Amniotic stem cell (primary cell): ENCODE measurements at places on chromosomes 6 and 20.
A peak's percentile ranks its signal among the peaks of the same experiment; 100 is the strongest.

GRCh38 chr6:134240665-134241431, 77.1 kb downstream of the SGK1 start:
- no peak for DNase-seq

- no peak for DNase-seq
These were observed 22.5 kb downstream of the SPATA2 start for GRCh38 chr20:49892817-49893216.

- DNase-seq = peak; percentile 29
These were observed 36.4 kb downstream of the MYLK4 start for GRCh38 chr6:2714111-2714895.

- DNase-seq = no peak
These were observed 346.3 kb downstream of the BMP2 start for GRCh38 chr20:7113577-7114466.

DNA sequence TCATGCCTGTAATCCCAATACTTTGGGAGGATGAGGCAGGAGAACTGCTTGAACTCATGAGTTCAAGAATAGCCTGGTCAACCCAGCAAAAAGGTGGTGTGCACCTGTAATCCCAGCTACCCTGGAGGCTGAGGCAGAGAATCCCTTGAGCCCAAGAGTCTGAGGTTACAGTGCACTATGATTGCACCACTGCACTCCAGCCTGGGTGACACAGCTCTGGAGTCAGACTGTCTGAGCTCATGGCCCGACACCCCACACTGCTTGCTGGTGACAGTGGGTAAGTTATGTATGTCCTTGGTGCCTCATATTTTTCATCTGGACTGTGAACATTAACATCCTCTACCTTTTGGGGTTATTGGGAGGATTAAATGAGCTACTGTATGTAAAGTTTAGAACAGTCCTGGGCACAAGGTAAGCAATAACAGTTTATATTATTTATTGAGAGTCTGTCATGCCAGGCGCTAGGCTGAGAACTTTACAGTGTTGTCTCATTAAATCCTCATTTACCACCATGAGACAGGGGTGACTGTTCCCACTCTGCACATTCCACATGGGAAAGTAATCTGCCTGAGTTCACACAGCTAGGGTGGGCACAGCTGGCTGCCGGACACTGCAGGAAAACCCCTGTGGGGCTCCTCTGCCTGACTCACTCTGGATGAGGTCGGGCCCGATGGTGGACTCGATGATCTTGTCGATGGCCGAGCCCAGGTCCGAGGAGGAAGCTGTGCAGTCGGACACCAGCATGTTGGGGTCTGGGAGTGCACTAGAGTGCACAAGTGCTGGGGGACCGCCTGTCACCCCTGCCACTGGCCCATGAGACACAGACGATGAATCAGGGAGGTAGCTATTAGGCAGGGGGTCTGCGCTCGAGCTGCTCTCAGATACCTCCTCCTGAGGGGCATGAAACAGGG, 2.9 kb downstream of the ZNF335 start:
- no peak for DNase-seq

GRCh38 chr6:68754681-68755213, 119.7 kb downstream of the ADGRB3 start:
- DNase-seq = no peak

DNA sequence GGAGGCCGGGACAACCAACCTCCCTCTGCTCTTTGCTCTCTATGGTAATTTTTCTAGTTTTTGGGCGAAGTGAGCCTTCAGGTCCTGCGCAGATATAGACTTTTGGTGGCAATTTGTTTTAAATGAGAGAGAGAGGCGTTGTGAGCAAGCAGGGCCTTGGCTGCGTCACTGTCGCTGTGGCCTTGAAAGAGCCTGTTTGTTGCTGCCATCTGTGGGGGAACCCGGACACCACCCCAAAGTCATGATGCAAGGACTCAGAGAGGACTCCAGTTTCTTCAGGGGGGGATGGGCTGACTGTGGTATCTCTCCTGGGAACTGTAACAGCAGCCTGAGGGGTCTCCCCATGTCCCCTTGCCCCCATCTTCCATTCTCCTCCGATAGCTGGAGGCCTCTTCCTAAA, 462.7 kb upstream of the SULF2 start:
- DNase-seq = no peak

DNA sequence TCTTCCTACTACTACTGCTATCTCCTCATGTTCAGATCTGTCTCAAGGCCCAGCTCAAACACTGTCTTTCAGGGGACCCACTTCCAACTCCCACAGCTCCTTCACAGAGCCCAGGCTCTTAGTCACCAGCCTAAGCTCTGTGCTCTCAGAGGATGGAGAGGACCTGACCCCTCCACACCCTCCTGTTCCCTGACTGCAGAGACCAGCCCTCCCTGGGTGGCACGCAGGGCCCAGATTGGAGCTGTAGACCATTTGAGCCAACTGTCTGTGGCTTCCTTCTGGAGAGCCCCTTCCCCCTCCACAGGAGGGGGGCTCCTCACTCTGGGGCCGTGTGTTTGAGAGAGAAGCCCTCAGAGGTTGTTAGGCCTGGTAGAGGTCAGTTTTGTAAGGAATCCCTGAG, 9.8 kb downstream of the SNPH start:
- DNase-seq = no peak

DNA sequence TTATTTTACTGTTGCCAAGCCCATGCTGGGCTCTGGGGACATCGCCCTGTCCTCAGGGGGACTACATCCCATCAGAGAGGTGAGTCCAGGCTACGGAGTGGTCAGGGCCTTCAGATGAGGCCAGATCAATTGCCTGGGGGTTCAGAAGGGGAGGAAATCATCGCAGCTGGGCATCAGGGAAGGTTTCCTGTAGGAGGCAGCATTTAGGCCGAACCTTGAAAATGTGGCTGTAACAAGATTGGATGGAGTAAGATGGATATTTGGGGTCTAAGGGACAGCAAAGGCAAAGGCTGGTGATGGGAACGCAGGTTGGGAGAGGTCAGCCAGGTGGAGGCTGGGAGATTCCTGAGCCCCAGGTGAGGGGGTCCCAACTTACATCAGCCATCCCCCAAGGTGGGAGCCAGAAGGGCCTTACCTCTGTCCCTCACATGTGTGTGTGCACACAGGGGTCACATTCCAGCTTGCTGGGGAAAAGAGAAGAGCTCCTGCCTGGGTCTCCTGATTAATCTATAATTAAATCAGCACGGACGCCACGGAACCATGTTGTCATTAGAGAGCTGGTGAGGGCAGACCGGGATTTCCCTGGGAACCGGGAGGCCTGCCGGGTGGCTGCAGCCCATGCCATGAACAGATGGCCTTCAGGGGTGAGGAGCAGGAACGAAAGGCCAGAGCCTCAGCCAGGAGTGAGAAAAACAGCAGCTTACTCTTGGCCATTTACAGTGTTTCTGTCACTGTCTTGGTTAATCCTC, 30.5 kb upstream of the DLGAP4 start:
- DNase-seq = no peak

GRCh38 chr6:36200998-36201596, 4.6 kb downstream of the BRPF3 start:
- DNase-seq = no peak

GRCh38 chr20:15310361-15310760, 972.9 kb upstream of the FLRT3 start:
- DNase-seq = no peak

DNA sequence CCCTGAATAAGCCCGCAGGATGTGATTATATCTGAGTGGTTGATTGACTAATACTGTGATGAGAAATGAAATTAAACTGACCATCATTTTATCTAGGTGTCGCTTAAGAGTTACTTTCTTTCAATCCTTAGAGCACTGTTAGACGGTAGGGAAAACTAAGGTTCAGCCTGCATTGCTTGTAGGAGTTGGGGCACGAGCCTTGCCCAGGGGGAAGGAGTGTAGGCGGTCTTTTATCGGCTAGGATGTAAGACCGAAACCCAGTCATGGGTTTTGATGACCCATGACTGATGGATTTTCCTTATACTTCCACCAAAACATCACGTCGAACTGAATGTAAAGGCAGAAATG, 392 bp upstream of the TASP1 start:
- DNase-seq = no peak

- DNase-seq = no peak
These were observed 82.2 kb downstream of the GPR63 start for GRCh38 chr6:96755096-96755495.

DNA sequence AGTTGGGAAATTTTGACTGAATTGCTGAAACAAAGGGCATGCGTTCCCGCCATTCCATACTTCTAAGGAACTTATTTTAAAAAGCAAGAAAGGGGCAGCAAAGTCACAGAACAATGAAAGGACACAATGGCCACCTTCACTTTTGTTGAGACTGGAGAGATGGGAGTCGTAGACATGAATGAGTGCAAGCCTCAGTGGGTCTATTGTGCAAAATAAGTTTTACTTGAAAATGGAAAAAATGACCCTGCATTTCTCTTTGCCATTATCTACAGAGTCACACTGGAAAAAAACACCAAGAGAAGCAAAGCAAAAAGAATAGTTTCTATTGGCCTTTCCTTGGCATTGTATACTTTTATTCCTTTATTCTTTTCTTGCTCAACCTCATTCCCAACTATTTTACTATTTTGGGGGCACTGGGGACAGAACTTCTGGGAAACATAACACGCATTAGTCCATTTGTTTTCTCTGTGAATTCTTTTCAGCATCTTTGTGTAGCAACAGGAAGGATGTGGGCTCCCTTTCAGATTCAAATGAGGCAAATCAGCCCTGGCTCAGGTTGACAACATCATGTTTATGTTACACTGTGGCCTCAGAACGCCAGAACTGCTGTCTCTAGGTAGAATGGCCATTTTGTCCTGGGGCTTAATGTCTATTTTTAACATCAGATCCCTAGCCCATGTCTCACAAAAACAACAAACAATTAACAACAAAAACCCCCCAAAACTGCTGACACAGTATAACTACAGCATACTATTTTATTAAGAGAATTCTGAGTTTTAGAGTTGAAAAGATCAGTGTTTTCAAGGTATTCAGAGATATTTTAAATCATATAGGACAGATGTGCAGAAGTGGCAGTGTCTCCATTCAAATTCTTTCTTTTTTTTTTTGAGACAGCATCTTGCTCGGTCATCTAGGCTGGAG, 122.2 kb downstream of the FYN start:
- no peak for DNase-seq

DNA sequence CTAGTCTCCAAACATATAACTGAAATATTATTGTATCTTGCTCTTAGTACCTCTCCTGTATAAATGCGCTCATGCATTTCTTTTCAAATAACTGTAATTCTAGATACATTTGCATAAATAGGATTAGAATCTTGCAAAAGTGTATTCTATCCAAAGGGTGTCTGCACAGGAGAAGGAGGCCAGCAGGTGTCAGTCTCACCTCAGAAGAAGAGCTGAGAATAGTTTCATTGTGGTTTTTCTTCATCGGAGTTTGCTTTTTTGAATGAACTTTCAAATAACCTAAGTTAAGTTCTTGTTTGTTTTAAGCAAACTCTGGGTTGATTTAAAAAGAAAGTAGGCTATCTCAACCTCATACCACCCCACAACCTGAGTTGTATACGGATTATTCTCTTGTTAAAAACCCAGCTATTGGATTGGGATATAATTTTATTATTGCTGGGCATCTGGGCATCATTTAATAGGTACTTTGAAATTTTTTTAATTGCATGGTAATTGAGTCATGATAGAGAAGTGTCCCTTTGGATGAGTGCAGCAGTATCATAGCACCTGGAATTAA, 125.0 kb upstream of the MLIP start:
- peak; percentile 48 for DNase-seq

- no peak for DNase-seq
These were observed 680.6 kb downstream of the RFPL4B start for GRCh38 chr6:113027780-113028179.

- no peak for DNase-seq
These were observed 10.4 kb downstream of the DEFB129 start for GRCh38 chr20:237489-237888.

DNA sequence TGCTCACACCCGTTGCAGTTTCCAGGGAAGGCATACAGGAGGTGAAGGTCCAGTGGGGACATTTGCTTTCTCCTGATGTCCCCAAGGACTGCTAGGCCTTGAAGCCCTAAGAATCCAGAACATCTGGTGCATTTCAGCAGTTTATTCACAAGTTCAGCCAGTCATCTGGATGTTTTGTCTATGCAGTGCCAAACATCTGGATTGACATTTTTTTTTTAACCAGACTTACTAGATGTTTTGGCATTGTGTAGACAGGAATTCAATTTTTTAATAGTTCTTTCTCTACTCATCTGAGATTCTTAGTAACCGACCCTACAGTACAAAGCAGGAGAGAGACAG, 256.2 kb downstream of the CLIC5 start:
- no peak for DNase-seq

GRCh38 chr20:22686097-22686496, 101.7 kb upstream of the FOXA2 start:
- peak; percentile 11 for DNase-seq

GRCh38 chr6:119781365-119781764, 431.8 kb upstream of the MAN1A1 start:
- DNase-seq = no peak

- DNase-seq = no peak
These were observed 6.7 kb downstream of the PPP1R16B start for GRCh38 chr20:38812182-38812581.

DNA sequence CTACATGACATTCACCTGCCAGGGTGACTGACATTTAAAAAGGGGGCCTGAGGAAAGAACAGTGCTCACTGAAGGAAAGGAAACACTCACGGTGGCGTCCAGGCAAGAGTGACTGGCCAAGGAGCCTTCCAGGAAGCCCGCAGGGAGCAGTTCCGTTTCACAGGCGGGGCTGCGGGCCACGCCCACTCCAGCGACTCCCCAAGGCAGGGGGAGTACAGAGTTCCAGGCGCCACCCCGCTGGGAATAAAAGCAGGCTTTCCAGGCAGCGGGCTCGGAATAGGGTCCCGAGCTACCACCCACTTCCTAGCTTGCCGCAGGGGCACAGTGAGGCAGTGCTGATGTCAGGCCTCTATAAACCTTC, 34.2 kb downstream of the PKIG start:
- DNase-seq = no peak

DNA sequence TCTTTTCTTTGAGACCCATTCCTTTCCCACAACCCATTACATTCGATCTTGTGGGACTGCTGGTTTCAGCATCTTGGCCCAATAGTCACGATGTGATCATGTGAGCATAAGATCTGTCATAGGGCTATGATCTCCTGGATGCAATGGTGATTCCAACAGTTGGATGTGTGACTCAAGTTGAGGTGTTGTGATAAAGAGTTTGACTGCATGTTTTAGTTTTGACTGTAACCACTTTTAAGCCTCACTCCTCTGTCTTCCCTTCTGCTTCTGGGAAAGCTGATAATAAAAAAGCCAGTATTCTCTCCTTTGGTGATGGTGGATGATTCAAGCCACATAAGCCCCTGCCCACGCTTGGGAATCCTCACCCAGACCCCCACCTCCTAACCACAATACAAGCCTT, 117.0 kb upstream of the ASCC3 start:
- DNase-seq = no peak

- DNase-seq = no peak
These were observed 29.6 kb downstream of the PCNA start for GRCh38 chr20:5090191-5090590.

GRCh38 chr6:168130697-168131371, 51.8 kb upstream of the FRMD1 start:
- DNase-seq = no peak

- DNase-seq = no peak
These were observed 401.2 kb upstream of the AGPAT4 start for GRCh38 chr6:161674930-161675682.

GRCh38 chr20:16147216-16147615, 426.0 kb downstream of the KIF16B start:
- DNase-seq = no peak
